ENCODE measurements at places on chromosomes 5 and 9.

DNA sequence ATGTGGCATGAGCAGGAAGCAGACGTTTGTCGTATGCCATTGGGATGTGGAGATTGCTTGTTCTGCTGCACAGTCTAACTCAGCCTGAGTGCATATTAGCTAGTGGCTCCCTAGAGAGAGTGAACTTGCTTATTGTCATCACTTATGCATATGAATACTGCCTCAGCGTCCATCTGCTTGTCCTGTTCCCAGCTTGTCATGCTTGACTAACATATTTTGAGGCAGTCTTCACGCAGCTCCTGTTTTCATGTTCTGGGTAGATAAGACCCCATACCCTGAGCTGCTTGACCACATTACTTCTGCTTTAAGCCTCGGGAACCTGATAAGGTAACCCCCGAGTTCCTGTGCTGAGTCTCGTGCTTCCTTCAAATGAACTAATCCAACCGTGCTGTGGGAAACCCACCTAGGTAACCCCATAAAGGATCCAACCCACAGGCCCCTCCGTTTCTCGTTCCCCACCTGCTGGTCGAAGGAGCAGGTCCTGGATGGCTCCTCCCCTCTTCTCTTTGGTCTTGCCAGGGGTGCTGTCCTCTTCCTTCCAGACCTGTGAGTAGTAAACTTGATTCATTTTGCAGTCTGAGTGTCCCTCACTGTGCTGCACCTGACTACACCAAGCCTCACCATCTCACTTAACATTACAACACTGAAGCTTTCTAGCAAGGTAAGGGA is 25.0 kb downstream of the ANKRD33B start:
- no peak for DNase-seq

DNA sequence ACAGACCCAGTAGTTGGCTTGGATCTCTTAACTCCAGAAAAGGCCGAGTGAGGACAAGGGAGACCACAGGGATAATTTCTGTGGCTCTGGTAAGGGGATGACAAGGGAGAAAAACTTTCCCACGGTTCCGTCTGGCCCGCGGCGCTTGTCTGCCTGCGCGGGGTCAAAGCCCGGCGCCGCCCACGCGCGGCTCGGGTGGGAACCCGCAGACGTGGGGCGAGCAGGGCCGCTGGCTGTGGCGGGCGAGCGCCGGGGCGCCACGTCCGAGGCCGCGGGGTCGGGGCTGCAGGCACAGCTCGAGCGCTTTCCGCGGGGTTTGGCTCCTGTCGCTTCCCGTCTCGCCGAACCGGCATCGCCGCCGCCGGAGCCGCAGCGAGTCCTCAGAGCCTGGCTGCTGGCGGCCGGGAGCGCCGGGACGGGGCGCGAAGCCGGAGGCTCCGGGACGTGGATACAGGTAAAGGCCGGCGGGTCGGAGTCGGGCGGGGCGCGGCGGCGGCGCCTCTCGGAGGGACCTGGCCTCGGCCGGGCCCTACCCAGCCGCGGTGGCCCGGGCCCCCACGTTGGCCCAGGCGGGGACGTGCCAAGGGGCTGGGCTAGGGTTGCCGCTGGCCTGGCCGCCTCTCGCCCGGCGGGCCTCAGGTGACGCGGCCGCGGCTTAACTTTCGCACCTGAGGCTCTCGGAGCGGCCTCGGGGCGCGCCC is at the start of gene RNF180:
Gene RNF180 (plus strand): TSS at position 344 of the 701 bp plus-strand sequence. CDS start 34,965 bp downstream, outside the sequence.
- DNase-seq = no peak

GRCh38 chr9:5895782-5896181 is 5.1 kb downstream of the MLANA start:
- no peak for DNase-seq

DNA sequence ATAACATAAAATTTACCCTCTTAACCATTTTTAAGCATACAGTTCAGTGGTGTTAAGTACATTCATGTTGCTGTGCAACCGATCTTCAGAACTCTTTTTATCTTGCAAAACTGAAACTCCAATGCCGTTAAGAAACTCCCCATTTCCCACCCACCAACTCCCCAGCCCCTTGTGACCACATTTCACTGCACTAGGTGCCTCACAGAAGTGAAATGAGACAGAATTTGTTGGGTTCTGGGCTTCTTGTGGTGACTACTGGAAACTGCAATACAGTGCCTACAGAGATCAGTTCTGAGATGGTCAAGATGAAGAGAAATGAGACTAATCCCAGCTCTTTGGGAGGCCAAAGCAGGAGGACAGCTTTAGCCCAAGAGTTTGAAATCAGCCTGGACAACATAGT is 202.1 kb upstream of the SLC30A5 start:
- DNase-seq = no peak

GRCh38 chr5:67303356-67303755 is 106.8 kb upstream of the CD180 start:
- no peak for DNase-seq

GRCh38 chr5:159440235-159440634 is 109.9 kb upstream of the IL12B start:
- DNase-seq = no peak

DNA sequence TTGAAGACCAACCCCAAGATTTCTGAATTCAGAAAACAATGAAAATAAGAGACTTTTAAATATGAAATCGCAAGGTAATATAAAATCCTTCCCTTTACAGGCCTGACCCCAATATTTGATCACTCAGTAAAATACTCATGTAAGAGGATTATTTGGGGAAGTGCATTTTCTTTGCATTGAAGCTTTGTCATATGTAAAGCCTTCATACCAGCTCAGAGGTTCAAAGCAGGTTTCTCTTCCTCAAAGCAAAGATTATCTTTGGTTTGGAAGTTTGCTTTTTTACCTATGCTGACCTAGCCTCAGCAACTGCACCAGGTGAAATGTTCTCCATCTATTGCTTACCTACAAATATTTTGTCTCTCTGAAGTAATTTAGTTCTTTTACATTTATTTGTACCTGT is 106.5 kb upstream of the PARP8 start:
- DNase-seq = no peak

DNA sequence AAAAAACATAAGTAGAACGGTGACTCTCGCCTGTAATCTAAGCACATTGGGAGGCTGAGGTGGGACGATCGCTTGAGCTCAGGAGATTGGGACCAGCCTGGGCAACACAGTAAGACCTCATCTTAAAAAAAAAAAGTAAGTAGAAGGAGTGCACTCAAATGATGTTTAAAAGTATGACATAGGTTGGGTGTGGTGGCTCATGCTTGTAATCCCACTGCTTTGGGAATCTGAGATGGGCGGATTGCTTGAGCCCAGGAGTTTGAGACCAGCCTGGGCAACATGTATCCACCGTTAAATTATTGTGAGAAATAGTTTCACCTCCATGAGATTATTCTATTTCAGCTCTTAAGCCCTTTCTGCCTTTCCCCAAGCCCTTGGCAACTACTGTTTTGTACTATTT is 11.2 kb downstream of the DENND4C start:
- DNase-seq = no peak

DNA sequence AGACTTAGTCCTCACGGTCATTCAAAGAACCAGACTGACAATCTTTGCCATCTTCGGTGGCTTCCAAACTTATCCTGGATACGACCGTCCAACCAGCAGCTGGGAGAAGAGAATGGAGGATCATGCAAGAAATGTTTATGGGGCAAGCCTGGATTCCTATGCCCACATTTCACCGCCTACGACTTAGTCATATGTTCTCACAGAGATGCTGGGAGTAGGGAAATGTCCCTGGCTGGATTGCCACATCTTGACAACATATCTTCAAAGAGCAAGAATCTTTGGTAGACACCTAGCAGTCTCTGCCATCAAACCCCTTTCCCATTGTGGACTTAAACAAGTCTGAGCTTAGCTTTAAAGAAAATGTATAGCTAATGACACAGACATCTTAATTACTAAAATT is 5.0 kb downstream of the MED7 start:
- no peak for DNase-seq

GRCh38 chr5:87541033-87541432 is 128.3 kb upstream of the CCNH start:
- no peak for DNase-seq

DNA sequence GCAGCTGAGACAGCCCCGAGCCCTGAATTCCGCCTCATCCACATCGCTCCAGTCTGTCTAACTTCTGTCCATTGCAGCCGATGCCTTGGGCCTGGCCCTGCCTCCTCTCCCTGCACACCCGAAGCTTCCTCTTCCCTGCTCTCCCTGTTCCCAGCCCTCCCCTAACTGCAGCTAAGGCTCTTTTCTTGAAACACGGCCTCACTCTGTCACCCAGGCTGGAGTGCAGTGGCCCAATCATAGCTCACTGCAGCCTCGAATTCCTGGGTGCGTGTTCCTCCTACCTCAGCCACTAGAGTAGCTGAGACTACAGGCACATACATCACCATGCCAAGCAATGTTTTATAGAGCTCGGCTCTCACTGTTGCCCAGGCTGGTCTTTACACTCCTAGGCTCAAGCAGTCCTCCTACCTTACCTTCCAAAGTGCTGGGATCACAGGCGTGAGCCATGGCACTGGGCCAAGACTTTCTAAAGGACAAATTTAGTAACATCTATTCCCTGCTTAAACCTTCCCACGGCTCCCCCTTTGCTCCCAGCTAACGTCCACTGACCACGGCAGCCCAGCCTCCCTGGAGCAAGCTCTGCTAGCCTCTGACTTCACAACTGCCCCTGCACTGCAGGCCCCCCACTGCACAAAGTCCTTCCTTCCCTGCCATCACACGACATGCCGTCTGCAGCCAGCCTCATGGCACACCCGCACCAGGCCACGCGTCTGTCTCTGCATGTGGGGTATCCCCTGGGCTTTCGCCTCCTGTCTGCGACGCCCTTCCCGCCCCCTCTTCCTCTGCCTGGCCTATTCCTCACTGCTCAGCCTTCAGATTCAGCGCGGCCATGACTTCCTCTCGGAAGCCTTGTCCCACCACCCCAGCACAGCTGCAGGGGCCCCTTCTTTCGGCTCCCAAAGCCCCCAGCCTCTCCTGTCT is 28.6 kb downstream of the LAMC3 start:
- DNase-seq = no peak

DNA sequence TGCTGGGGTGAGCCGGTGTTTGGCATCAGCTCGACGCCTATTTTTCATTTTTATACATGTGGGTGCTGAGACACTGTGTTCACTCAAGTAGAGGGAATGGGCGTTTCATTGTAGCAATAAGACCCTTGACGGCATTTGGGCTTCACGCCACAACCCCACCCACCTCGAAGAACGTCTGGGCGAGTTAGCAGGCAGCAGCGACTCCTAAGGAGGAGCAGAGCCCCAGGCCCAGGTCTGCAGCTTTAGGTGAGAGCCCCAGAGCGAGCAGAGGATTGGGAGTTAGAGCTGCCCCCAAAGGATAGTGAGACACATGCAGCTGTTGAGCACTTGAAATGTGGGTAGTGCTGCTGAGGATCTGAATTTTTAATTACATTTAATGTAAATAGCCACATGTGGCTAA is 1.6 kb upstream of the ZFP62 start:
- DNase-seq = no peak

DNA sequence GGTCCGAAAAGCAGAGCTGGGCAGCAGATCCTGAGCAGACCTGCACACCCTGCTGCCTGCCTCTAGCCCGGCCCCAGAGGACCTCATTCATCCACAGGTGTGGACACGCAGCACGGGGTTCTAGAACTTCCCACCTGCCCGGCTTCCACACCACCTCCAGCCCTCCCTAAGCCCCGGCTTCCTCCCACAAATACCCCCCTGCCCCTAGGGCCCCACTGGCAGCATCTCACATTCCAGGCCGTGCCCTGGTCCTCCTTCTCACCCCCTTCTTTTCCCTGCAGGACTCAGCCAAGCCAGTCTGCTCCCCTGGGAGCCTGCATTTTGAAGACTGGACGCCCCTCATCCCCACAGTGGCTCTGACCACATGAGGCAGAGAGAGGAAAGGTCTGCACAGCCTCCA is 138.9 kb downstream of the ADAMTS2 start:
- DNase-seq = no peak

DNA sequence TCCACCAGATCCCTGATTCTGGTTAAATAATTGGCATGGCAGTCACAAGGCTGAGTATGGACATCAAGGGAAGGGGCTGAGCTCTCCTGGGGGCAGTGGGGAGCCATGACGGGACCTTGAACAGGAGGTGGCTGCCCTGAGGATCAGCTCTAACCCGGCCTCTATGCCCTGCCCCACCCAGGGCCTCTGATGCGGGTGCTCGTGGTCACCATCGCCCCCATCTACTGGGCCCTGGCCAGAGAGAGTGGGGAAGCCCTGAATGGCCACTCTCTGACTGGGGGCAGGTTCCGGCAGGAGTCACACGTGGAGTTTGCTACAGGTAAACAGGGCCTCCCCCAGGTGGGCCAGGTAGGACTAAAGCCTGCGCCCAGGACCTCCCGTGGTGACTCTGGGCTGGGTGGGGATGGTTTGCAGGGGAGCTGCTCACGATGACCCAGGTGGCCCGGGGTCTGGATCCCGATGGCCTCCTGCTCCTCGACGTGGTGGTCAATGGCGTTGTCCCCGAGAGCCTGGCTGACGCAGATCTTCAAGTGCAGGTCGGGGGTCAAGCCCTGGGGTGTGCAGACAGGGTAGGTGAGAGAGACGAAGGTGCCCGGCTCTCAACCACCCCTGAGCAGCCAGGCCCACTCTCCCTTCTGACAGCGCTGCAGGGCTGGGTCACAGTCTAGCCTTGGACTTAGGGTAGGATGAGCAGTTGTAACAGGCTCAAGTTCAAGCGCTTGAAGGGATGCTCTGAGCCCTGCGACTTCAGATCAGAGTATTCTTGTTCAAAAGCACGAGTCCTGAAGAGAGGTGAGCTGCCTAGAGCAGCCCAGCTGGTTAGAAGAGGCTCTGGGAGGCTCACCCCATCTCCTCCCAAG is 19.9 kb upstream of the ASS1 start:
- DNase-seq = no peak

DNA sequence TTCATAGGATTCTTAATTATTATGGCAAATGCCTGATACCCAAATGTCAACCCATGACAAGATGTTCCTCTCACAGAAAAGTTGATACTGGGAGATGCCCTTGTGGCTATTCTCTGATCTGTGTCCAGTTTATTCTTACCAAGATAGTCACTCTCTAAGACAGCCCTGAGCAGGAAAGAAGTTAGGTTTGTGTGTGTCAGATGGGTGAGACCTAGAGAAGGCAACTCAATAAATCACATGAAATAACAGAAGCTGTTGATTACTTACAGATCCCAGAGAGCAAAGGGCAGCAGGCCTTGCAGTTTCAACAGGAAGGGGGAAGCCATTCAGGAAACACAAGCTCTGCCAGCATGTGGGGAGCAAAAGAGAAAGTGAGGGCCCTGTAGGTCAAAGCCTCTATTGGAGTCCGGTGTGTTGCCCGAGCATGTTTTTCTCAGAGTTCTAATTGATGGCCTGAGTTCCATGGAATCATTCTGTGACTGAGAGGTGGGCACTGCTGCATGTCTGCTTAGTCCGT is 1193.7 kb upstream of the CDH18 start:
- no peak for DNase-seq

GRCh38 chr5:123094919-123095797 is 6.1 kb downstream of the PRDM6 start:
- DNase-seq = no peak
